Left ventricle myocardium inferior (tissue), 1 donor: ENCODE measurements at places on chromosomes 11 and 22. TPM values are rescaled to one million over a fixed set of nuclear protein-coding genes. Genes with fewer than 3 reads are reported as not detected.
A peak's percentile ranks its signal among the peaks of the same experiment; 100 is the strongest.

The EXPH5 gene
- 0.88 TPM for total RNA-seq

GRCh38 chr22:44839061-44839460, 86.7 kb downstream of the ARHGAP8 start:
- DNase-seq = no peak

DNA sequence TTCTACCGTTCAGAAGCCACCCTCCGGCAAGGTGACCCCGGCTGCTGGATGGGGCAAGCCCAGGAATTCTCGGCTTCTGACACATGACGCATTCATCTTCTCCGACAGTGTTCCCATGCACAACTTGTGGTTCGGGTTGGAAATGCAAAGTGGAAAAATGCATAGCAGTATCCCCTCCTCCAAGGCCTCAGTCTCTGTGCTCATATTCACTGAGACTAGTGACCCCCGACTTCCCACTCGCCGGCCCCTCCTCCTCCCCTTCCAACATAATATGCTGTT, 70.0 kb upstream of the NTM start:
- DNase-seq = no peak

DNA sequence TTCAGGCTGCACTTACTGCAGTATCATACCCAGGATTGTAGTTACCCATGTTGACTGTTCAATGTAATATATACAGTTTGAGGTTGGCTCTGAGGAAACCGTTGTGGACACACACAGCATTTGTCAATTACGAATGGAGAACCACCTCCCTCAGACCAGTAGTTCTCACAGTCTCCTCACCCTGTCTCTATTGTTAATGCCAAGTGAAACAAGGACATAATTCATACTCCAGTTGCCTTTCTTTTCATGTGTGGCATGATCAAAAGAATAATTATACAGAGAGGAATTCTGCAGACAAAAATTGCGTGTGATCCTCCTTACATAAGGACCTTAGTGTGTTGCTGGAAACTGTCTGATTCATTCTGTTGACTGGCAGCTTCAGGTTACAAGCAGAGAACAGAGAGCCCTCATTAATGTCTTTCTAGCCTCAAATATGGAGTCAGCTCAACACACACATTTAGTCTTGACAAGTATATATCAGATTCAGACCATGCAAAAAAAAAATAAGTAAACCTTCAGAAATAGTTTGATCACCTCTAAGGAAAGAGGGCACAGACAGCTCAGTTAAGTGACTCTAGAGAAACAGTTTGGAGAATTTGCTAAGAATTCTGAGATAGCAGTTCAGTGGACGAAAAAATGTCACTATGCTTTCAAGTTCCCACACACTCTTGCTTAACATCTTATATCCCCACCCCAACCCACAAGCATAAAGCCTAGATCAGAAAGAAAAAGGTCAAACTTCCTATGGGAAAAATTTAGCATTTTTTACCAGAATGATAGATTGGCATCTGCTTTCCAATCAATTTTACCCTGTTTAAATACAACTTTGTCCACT, 96.1 kb downstream of the MAML2 start:
- no peak for DNase-seq

GRCh38 chr11:46603704-46604308, 10.0 kb upstream of the AMBRA1 start:
- DNase-seq = no peak

- DNase-seq = peak; percentile 27
Measured at GRCh38 chr11:65182258-65183170, 786 bp downstream of the CAPN1 start.

- DNase-seq = peak; percentile 28
Measured at GRCh38 chr22:25334162-25334490, 114.7 kb downstream of the CRYBB2 start.

DNA sequence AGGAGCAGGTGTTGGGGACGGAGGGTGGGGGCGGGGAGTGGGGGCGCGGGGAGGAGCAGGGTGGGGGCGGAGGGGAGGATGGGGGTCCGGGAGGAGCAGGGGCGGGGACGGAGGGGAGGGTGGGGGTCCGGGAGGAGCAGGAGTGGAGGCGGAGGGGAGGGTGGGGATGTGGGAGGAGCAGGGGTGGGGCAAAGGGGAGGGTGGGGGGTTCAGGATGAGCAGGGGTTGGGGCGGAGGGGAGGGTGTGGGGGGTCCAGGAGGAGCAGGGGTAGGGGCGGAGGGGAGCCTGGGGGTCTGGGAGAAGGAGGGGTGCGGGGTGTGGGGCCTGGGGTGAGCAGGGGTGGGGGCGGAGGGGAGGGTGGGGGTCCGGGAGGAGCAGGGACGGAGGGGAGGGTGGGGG, 17.1 kb downstream of the CRELD2 start:
- no peak for DNase-seq

The SYNGR1 gene
- total RNA-seq = 37.7 TPM

- DNase-seq = no peak
Measured at GRCh38 chr11:37390576-37391083, 792.6 kb upstream of the RAG2 start.

- no peak for DNase-seq
Measured at GRCh38 chr22:50319503-50319951, 7.3 kb downstream of the DENND6B start.

The OR5J2 gene
- total RNA-seq = not detected

The APOL5 gene
- total RNA-seq = not detected

DNA sequence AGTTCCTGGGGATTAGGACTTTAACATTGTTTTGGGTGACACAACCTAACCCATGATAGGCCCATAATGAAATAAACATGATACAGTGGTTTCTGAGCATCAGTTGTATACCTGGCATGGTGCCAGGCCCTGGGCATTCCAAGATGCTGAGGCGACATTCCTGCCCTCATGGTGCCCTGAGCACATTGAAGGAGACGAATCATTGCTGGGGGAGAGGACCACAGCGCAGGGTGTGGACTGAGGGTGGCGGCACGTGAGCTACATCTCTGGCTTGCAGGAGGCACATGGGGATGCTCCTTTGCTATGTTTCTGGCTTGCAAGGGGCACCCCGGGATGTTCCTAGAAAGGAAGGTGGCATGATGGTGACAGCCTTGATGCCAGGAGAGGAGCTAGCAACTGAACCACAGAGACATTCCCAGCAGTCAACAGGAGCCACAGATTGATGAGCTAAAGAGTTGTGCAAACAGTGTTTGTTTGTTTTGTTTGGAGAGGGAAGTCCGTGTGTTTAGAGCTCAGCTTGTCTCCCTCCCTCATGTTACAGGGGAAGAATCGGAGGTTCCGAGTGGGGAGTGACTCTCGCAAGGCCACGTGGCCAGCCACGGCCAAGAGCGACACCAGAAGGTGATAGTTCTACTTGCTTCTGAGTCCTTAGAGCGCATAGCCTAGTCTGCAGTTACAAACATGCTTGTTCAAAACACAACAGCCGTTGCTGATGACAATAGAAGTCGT, 106.4 kb downstream of the MIAT start:
- DNase-seq = no peak

- peak; percentile 69 for DNase-seq
Measured at GRCh38 chr22:28009272-28009827, 90.3 kb upstream of the PITPNB start.

DNA sequence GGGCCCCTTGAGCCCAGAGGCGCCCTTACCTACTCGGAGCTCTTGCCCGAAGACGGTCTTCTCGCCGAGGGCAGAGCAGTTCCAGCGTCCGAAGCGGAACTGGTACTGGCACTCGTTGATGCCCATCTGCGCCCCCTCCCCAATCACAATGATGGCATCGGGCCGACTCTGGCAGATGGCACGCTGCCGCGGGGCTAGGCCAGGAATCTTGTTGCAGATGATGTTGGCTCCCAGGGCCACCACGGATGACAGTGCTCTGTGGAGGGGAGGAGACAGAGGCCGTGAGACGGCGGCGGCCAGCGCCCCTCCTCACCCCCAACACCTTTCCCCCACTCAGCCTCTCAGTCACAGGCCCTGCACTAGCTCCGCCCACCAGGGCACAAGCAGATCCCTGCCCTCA, 27.1 kb downstream of the WNT7B start:
- no peak for DNase-seq

GRCh38 chr11:85867751-85868150, 12.6 kb downstream of the CCDC83 start:
- DNase-seq = no peak

DNA sequence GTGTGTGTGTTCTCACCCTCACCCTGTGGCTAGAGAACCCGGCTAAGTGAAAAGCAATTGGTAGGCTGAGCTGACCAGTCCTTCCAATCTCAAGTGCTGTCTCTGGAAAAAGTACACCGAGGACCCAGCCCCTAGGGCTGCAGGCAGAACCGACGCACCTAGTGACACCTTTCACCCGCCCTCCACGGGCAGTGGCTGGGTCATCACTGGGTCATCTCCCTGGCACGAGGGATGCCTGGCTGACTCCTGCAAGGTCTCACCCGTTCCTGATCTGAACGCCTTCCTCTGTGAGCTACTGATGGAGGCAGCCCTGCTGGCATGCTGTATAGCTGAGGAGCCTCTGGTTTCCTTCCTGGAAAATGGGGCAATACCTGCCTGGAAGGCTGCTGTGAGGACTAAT, 311.5 kb downstream of the NTM start:
- DNase-seq = no peak
